ENCODE measurements at places on chromosomes 3 and 15. TPM values are rescaled to one million over a fixed set of nuclear protein-coding genes. Genes with fewer than 3 reads are reported as not detected.

IQCF5 gene
- not detected for total RNA-seq

CCR3 gene
- not detected for total RNA-seq

TM4SF1 gene
- total RNA-seq: 726 TPM

COL6A5 gene
- total RNA-seq: not detected

ANKRD63 gene
- total RNA-seq: not detected

AMT gene
- total RNA-seq: 0.52 TPM

TMEM212 gene
- not detected for total RNA-seq

PP2D1 gene
- total RNA-seq: not detected

IMPG2 gene
- total RNA-seq: 0.33 TPM

GCSAM gene
- total RNA-seq: not detected

AHSG gene
- not detected for total RNA-seq

AGTR1 gene
- total RNA-seq: 0.30 TPM

GOLGA6L24 gene
- not detected for total RNA-seq

AP3S2 gene
- 52.9 TPM for total RNA-seq

LSAMP gene
- 1.0 TPM for total RNA-seq

MITF gene
- total RNA-seq: 12.6 TPM

TFRC gene
- total RNA-seq: 297 TPM
